ENCODE measurements at places on chromosomes 12 and 14. TPM values are rescaled to one million over a fixed set of nuclear protein-coding genes. Genes with fewer than 3 reads are reported as not detected.

- H3K4me1 ChIP-seq: no peaks in the 10 kb centered on the region
- H3K27ac ChIP-seq: no peak overlapping the region
- H3K36me3 ChIP-seq: no peaks in the 10 kb centered on the region
- no peak for DNase-seq
Observed at GRCh38 chr14:104588066-104588857, 8.7 kb downstream of the C14orf180 start.

DNA sequence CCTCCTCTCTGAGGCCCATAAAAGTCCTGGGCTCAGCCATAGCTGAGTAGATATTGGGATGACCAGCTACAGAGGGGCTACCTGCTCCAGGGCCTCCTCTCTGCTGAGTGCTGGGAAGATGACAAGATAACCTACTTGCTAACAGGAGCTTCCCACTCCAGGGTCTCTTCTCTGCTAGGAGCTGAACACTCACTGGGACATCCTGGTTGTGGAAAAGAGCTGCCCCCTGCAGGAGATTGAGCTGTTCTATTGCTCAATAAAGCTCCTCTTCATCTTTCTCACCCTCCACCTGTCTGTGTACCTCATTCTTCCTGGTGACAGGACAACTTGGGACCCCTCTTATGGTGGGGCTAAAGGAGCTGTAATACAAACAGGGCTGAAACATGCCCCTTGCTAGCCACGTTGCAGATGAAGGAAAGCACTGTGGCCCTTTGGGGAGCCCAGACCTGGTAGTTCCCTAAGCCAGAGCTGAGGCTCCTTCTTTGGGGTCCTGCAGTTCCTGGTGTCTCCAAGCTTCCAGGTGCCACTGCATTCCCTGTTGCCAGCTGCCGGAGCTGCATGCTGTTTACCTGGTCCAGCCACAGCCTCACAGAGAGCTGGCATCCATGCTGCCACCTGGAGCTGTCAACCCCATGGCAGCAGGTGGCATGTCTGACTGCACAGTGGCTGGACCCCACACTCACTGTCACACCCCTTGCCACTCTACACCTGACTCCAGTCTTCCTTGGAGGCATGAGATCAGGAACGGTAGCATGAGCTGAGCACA is 598.5 kb upstream of the LMO3 start:
- H3K36me3 ChIP-seq: no peaks in the 10 kb centered on the region
- H3K4me1 ChIP-seq: peaks cover 7% of the 10 kb centered on the region
- no peaks in the 10 kb centered on the region for H3K27me3 ChIP-seq
- DNase-seq: no peak
- no peak overlapping the region for H3K4me3 ChIP-seq
- no peak overlapping the region for H3K27ac ChIP-seq

- H3K27ac ChIP-seq: no peak overlapping the region
- no peak for DNase-seq
- peaks cover 14% of the 10 kb centered on the region for H3K36me3 ChIP-seq
Observed at GRCh38 chr14:92702441-92702918, 45.9 kb downstream of the LGMN start.

DNA sequence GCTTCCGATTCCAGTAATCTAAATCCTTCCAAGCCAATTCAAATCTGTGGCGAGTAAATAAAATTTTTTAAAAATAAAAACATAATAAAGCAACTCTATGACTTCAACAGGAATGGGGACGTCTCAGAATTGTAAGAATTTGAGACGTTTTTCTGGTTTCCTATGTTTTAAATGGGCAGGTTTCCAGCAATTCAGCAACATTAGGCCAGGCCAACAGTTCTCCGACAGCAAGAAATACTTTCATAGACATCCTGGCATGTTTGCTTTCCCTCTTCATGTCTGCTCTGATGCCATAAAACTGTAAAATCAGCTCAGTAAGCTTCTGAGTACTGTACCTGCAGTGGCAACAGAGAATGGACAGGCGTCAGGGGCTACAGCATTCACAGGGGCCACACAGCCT is 35.8 kb upstream of the DICER1 start:
- DNase-seq: no peak
- no peaks in the 10 kb centered on the region for H3K27me3 ChIP-seq
- peaks cover 15% of the 10 kb centered on the region for H3K4me1 ChIP-seq
- no peak overlapping the region for H3K4me3 ChIP-seq
- peaks cover 44% of the 10 kb centered on the region for H3K36me3 ChIP-seq

GRCh38 chr12:45668641-45669040 is 60.9 kb upstream of the ARID2 start:
- H3K27me3 ChIP-seq: no peaks in the 10 kb centered on the region
- no peak overlapping the region for H3K27ac ChIP-seq
- DNase-seq: no peak
- no peaks in the 10 kb centered on the region for H3K36me3 ChIP-seq

DNA sequence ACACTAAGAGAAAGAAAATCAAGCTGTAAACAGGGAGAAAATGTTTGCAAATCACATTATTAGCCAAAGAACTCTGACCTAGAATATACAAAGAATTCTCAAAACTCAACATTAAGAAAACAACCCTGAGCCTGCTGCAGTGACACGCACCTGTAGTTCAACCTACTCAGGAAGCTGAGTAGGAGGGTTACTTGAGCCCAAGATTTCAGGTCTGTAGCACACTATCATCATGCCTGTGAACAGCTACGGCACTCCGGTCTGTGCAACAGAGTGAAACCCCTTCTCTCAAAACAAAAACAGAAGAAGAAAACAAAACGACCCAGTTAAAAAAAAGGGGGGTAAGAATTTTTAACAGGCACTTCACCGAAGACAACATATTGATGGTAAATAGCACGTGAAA is 20.8 kb downstream of the SAV1 start:
- H3K27me3 ChIP-seq: no peaks in the 10 kb centered on the region
- H3K4me1 ChIP-seq: no peaks in the 10 kb centered on the region
- H3K36me3 ChIP-seq: peaks cover 7% of the 10 kb centered on the region

DNA sequence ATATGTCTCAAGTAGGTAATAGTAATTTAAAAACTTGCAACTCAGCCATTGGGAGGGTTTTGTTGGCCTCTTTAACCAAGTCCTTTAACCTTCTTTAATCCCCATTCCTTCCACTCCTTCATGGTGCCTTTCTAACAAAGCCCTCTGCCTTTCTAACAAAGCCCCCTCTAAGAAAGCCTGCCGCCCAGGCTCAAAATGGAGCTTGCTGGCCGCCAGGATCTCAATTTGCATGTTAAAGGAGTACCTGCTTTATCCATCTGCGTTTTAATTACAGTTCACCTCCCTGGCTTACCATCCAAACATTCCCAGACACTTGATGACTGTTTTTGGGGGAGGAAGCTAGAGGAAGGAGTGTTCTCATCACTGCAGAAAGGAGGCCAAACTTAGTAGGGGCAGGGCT is 183.4 kb downstream of the PTPN11 start:
- H3K4me3 ChIP-seq: no peak overlapping the region
- peaks cover 98% of the 10 kb centered on the region for H3K27me3 ChIP-seq
- H3K36me3 ChIP-seq: no peaks in the 10 kb centered on the region
- DNase-seq: no peak
- H3K4me1 ChIP-seq: no peaks in the 10 kb centered on the region

- no peak overlapping the region for H3K4me3 ChIP-seq
- H3K36me3 ChIP-seq: no peaks in the 10 kb centered on the region
- no peak for DNase-seq
- H3K27me3 ChIP-seq: peaks cover 74% of the 10 kb centered on the region
- no peaks in the 10 kb centered on the region for H3K4me1 ChIP-seq
Observed at GRCh38 chr14:24688030-24688658, 54.2 kb upstream of the GZMB start.

- H3K27ac ChIP-seq: no peak overlapping the region
- H3K4me3 ChIP-seq: no peak overlapping the region
- peaks cover 16% of the 10 kb centered on the region for H3K36me3 ChIP-seq
Observed at GRCh38 chr12:639988-640387, 23.3 kb downstream of the NINJ2 start.

DNA sequence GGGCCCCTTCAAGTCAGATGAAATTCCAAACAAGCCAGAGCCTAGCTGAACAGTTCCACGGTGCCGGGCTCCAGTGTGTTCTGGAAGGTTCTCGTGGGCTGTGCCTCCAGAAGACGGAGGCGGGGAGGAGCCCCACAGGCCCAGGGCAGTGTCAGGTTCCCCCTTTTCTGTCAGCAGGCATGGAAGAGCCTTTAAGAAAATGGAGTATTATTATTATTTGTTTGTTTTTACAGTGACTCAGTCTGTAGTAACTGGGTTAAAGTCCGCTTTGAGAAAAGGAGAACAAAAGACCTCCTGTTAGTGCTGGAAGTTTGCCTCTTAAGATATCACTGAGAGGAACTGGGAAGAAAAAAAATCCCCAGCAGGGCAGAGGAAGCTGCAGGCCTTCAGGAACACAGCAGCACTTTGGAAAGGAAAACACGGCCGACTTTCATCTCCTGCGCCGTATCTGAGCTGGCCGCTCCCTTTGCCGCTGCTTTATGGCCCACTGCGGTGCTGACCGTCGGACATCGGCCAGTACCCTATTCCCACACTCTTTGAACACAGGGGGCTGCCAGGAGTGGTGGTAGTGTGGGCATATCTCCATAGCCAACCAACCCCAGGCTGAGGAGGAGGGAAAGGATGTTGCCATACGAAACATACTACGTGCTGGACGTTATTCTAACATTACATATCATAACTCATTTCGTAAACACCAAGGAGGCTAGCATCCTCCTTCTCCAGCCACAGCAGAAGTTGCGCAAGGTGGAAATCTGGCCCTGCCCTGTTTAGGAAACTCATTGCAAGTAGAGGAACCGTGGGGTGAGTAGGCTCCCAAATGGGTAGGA is 194.0 kb downstream of the ZFP36L1 start:
- peaks cover 11% of the 10 kb centered on the region for H3K36me3 ChIP-seq
- H3K27ac ChIP-seq: peak overlapping the region; percentile 96
- peak; percentile 70 for DNase-seq
- no peaks in the 10 kb centered on the region for H3K27me3 ChIP-seq
- H3K4me3 ChIP-seq: peak overlapping the region; percentile 62

The PLEKHD1 gene
- total RNA-seq: 0.73 TPM

The PRH2 gene
- not detected for total RNA-seq

The PTPN11 gene
- total RNA-seq: 174 TPM

The IL25 gene
- total RNA-seq: not detected

The CDCA4 gene
- total RNA-seq: 32.4 TPM

The CLEC4A gene
- total RNA-seq: 0.47 TPM

The MFAP5 gene
- not detected for total RNA-seq

The APOF gene
- total RNA-seq: not detected
